ENCODE measurements at places on chromosomes 12 and 14.

- no peak for DNase-seq
Observed at GRCh38 chr12:57134949-57135348, 6.7 kb downstream of the LRP1 start.

GRCh38 chr12:54475537-54475936 lies 2.1 kb upstream of the GTSF1 start:
- DNase-seq = no peak

GRCh38 chr12:115407036-115407435 lies 723.1 kb upstream of the TBX3 start:
- no peak for DNase-seq

- DNase-seq = no peak
Observed at GRCh38 chr14:105860615-105861580, 334.5 kb downstream of the TMEM121 start.

- no peak for DNase-seq
Observed at GRCh38 chr14:104786726-104787675, 8.5 kb downstream of the AKT1 start.

DNA sequence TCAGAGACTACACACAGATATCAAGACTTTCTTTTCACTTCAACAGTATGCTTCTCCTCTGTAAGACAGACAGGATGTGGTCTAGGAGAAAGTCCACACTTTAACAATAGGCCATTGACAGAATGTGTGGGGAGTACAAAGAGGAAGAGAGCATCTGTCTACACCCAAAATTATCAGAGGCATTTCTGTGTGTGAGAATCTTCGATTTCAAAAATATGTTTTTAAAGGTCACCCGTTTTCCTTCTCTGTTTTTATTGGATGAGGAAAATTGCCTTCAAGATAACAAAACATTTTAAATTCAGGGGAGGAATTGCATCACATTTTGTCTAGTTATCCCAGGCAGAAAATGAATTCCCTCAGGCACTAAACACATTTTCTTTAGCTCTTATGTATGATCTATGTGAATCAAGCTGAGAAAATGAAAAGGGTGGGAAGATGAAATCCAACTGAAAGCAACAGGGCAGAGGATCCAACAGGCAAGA lies 16.4 kb downstream of the NAV3 start:
- DNase-seq = no peak

GRCh38 chr14:37623426-37623951 lies 28.1 kb downstream of the TTC6 start:
- no peak for DNase-seq

DNA sequence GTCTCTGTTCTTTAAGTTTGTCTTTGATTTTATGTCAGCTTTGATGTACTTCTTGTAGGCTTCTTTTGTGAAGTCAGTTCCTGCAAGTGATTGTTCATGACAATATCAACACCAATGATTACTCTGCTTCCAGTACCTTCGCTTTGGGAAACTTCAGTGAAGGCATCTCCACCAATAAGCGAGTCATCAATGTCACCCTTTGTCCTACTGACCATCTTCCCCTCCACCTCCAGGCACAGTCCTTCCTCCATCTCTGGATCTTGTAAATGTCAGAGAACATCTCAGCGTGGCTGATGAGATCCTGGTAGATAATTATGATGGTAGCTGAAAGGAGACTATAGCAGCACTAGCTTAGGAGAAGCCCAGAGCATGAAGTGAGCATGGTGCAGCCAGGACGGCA lies 40.4 kb upstream of the A2M start:
- no peak for DNase-seq

GRCh38 chr12:47147739-47148138 lies 68.0 kb upstream of the AMIGO2 start:
- DNase-seq = no peak

DNA sequence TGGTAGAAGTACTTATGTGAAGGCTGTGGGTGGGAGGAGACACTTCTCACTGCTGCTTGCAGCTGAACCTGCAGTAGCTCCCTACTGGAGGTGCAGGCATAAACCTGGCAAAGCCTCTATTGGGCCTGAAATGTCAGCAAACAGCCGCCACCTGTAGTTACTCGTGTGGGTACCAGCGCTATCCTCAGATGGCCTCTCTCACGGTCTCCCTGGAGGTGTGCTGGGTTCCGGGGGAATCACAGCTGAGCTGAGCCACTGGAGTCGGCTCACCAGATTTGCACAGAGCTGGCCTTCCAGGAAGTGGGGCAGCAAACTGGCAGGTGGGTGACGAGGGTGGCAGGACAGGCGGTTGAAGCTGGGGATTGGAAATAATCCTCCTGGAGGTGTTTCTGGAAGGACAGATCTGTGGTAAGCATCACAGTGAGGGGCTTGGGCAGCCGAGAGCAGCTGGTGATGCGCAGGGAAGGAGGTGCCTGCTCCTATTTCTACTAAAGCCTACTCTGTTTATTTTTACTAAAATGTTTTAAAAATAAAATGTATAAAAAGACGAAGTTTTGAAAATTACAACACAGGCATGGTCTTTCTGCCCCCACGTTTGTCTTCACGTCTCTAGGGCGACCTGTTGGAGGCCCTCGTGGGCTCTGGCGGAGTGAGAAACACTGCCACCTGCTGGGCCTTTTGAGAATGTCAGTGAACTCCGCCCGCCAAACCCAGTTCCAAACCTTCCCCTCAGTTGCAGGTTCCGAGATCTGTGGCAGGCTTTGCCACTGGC lies 67.8 kb upstream of the PLEKHG3 start:
- DNase-seq = peak; percentile 45

- no peak for DNase-seq
Observed at GRCh38 chr14:31291210-31291609, 83.6 kb upstream of the HECTD1 start.

GRCh38 chr12:45216983-45217485 lies 1.1 kb downstream of the ANO6 start:
- no peak for DNase-seq

DNA sequence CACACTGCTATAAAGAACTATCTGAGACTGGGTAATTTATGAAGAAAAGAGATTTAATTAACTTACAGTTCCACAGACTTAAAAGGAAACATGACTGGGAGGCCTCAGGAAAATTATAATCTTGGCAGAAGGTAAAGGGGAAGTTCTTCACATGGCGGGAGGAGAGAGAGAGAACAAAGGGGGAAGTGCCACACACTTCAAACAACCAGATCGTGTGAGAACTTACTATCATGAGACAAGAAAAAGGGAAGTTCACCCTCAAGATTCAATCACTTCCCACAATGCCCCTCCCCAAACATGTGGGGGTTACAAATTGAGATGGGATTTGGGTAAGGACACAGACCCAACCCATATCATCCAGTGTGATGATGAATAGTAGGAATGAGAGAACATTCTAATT lies 366.5 kb downstream of the LRFN5 start:
- DNase-seq = no peak

GRCh38 chr12:54026640-54027441 lies 1.4 kb upstream of the HOXC6 start:
- DNase-seq = no peak

- DNase-seq = no peak
Observed at GRCh38 chr12:77847680-77848431, 17.2 kb downstream of the NAV3 start.

- no peak for DNase-seq
Observed at GRCh38 chr14:104869669-104870367, 4.8 kb downstream of the CEP170B start.

GRCh38 chr12:52578469-52578868 lies 4.8 kb upstream of the KRT74 start:
- no peak for DNase-seq

- no peak for DNase-seq
Observed at GRCh38 chr14:87185961-87186560, 806.9 kb downstream of the GALC start.

DNA sequence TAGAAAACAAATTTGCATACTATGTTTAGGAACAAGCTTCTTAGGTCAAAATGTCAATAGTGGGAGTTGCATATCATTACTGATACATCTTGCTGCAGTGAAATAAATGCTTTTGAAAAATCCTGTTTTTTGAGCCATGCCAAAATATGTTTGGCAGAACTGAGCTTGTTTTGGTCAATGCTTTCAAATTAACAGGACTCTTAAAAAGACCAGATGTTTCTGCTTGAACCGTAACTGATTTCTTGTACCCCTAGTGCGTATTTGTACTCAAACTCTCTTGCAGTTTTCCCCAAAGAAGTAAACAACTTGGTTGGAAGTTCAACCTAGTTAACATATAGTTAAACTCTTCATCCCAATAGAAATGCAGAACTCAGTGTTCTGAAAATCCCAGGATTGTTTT lies 3.4 kb downstream of the TRHDE start:
- DNase-seq = no peak

- DNase-seq = no peak
Observed at GRCh38 chr14:104755621-104756020, 2.7 kb downstream of the SIVA1 start.

DNA sequence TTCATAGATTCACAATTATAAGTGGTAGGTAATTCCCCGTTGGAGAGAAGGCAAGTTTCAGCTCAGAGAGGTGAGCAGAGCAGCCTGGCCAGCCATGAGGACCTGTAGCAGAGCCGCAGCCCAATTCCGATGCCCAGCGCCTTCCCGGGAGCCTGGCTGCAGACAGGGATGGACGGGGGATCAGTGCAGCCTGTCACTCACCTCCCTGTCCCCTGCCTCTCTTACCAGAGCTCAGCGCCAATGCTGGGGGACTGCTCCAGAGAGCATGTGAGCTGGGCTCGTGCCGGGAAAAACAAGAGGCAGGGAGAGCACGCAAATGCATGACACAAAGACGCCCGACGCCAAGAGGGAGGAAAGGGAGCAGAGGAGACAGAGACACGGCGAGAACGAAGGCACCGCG lies 231.9 kb downstream of the BCL11B start:
- no peak for DNase-seq

DNA sequence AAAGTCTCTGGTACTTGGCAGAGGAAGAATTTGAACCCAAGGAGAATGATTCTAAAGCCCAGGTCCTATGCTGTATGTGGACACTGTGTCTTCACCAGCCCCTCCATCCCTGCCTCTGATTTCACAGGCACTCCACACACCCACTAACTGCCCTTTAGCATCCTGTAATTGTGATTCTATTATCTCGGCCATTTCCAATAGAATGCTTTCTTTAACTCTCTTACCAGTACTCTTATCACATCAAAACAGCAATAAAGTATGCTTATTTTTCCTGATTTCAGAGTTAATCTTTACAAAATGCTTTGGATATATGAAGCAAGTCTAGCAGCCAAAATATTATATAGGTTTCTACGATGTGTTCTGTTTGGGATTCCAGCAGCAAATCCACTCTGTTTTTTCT lies 37.9 kb upstream of the BTG1 start:
- DNase-seq = no peak

DNA sequence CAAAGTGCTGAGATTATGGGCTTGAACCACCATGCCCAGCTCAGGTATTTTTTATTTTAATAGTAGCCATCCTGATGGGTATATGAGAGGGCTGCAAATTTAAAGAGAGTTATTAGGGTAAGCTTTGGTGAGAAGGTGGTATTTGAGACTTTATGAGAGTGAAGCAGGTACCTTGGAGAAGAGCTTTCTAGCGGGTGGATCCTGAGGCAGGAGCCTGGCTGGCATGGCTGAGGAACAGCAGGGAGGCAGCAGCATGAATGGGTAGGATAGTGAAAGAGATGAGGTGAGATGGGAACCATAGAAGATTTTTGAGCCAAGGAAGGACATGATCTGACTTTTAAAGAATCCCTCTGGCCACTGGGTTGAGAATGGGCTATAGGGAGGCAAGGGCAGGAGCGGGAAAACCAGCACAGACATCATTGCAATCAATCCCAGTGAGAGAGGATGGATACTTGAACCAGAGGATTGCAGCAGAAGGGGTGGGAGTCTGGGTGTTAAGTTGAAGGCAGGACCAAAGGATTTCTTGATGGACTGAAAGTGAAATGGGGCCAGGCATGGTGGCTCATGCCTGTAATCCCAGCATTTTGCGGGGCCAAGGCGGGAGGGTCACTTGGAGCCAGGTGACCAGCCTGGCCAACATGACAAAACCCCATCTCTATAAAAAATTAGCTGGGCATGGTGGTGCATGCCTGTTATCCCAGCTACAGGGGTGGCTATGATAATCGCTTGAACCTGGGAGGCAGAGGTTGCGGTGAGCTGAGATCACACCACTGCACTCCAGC lies 5.7 kb downstream of the SVOP start:
- DNase-seq = no peak
